RWPE1 (cell line): ENCODE measurements at places on chromosomes 2 and 18.
A peak's percentile ranks its signal among the peaks of the same experiment; 100 is the strongest.

- no peak for DNase-seq
Measured at GRCh38 chr2:126644630-126645191, 11.2 kb upstream of the GYPC start.

DNA sequence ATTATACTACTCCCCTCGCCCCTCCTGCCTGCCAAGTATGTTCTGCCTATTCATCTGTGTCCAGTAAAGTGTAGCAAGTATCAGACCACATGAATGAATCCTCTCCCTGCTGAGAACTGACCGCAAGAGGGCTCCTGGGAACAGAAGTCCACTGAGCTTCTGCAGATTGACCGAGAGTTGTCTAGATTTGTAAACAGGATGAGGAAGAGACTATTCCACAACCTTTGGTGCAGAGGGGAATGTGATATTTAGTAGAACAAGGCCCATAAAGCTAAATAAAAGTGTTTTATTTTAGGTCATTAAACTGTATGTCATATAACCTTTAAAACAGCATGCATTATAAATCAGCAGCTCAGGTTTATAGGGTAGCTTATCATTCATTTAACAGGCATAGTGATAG, 377.0 kb downstream of the DCC start:
- peak; percentile 1 for DNase-seq

DNA sequence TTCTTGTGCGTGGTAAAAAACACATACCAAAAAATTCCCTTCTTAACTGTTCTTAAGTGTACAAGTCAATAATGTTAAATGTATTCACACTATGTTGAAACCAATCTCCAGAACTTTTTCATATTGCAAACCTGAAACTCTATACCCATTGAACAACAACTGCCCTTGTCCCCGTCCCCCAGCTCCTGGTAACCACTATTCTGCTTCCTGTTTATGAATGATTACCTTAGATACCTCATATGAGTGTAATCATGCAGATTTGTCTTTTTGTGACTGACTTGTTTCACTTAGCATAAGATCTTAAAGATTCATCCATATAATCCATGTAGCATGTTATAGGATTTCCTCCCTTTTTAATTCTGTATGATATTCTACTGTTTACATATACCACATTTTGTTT, 59.9 kb downstream of the NAT8 start:
- no peak for DNase-seq

DNA sequence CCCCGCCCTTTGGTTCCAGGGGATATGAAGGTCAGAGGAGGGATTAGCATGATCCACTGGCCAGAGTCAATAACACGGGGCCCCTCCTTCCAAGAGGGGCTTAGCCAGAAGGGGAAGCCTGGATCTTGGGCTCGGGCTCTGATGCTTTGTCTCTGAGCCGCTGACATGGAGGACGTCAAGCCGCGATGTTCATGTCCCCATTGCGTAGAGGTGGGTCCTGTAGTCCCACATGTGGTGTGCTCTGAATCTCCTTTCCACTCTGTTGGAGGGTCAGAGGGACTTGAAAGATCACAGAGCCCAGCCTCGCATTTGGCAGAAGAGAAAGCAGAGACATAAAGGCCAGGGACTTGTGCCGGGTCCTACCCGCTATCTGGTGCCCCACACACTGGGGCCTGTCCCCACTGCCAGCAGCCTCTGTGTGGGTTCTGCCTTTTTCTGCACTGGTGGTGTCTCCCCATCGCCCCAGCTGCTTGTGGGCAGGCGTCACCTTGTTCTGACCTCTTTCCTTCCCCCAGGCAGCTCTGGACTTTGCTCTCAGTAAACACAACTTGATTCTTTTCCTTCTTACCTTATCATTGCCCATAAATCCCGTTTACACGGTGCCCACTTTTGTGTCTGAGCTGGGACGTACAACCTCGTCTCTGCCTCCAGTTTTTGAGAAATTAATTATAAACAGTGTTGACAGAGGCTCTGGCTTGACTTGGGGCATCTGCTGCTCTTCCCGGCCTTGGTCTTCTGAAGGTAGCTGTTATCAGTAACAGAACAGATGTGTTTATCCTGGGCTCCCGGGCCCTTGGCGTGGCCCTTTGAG, 48.8 kb downstream of the SH3BP4 start:
- no peak for DNase-seq

DNA sequence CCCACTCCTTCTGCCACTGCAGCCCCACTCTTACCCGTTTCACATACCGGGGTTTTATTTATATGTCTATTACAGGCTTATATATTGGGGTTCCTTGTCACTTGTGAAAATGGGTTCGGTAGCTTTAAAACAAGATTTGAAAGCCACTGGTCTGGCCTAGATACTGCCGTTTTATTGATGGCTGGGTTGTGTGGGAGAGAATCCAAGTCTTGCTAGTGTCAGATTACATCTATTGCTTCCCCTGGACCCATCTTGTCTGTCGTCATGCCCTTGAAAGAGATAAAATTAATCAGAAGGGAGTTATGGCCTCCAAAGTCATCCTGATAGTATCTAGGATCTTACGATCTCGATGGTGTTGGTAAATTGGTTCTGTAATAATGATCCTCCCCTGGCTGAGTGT, 79.4 kb downstream of the EIPR1 start:
- DNase-seq = no peak

DNA sequence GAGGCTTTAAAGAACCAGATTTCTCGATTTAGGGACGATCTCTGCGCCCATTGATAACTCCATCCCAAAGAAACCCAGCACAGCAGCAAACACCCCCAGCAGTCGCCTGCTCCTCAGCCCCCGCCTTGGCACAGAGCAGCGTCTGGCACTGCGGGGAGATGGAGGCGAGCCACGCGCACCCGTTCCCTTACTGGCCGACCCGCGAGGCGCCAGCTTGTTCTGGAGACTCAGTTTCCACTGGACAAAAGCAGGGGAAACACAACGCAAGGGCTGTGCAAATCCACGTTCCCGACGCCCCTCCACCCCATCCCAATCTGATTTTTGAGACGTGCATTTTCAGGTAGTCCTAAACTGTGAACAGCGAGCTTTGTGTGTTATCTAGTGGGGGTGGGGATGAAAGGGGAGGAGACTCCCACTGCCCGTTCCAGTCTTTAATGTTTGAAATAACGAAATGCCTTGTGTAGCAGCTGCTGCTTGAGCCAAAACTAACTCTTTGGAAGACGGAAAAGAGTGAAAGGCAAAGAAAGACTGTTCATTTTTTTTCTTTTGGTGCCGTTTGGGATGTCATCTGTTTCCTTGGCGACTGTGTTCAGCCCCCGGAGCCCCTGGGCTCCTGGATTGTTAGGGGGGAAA, 143.2 kb downstream of the MEIS1 start:
- no peak for DNase-seq

DNA sequence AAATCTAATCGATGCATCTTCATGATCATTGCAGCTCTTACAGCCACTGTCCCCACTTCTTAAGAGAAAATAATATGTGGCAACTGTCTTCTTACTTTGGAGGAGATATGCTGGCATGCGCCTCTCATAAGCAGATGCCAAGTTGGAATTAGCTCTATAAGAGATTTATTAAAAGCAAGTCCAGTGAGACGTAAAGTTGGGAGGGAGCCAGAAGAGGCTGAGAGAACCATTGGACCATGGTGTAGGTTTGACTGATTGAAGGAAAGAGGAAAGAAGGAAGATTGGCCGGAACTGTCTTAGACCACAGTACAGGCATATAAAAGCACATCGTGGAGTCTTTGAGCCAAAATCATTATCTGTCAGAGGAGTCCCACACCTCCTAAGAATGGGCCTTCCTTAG, 265.7 kb upstream of the ZC3H15 start:
- no peak for DNase-seq

- DNase-seq = no peak
Measured at GRCh38 chr2:111917106-111917505, 18.7 kb downstream of the MERTK start.

GRCh38 chr2:38037325-38037724, 38.6 kb downstream of the CYP1B1 start:
- DNase-seq = no peak

- no peak for DNase-seq
Measured at GRCh38 chr2:100275200-100275589, 47.1 kb downstream of the LONRF2 start.

DNA sequence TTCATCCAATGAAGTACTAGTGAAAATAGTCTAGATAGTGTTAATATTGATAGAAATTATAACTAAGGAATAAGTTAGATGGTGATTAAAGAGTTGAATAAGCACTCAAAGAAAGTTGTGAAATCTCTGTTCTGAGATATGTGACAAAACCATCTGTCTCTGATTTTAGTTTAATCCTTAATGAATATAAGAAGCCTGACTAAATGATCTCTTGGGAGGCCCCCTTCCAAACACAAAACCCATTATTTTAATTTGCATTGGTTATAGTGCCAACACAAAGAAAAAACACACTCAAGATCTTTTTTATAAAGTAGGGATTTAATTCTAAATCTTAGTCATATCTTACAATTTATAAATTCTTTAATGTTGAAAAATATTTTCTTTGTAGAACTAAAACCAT, 34.0 kb downstream of the SCN2A start:
- no peak for DNase-seq

- no peak for DNase-seq
Measured at GRCh38 chr2:23753291-23754010, 173.5 kb downstream of the ATAD2B start.
